ENCODE measurements at places on chromosomes 2 and 18.

DNA sequence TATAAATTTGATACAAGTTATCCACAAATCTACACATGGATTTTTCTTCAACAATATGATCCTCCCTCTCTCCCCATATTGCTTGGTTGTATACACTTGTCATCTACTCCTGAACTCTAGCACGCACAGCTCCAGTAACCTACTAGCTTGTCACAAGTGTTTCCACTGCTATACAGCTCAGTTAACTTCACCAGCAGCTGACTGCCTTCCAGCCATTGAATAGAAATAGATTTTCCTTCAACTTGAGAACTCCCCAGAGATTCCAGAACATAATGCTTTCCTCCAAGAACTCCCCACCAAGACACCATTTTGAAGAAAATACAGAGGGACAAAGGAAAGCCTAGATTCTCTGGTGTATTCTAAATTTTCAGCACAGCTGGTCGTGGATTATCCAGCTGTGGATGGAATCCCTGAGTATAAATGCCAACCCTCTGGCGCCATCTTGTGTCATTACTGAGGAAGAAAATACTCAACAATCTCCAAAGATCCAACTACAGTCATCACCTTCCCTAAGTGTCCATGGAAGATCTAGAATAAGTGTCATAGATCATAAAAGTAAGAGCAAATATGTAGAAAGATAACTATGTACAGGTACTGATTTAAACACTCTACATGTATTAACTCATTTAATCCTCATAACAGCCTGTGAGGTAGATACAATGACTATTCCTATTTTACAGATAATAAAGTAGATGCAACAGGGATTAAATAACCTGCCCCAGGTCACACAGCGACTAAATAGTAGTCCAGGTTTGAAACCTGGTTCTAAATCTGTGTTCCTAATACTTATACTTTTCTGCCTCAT lies 156.7 kb downstream of the ARHGAP28 start:
- no peak for DNase-seq

GRCh38 chr2:33496150-33496549 lies 19.7 kb downstream of the RASGRP3 start:
- DNase-seq = no peak

GRCh38 chr2:196284144-196284844 lies 112.9 kb upstream of the STK17B start:
- no peak for DNase-seq

DNA sequence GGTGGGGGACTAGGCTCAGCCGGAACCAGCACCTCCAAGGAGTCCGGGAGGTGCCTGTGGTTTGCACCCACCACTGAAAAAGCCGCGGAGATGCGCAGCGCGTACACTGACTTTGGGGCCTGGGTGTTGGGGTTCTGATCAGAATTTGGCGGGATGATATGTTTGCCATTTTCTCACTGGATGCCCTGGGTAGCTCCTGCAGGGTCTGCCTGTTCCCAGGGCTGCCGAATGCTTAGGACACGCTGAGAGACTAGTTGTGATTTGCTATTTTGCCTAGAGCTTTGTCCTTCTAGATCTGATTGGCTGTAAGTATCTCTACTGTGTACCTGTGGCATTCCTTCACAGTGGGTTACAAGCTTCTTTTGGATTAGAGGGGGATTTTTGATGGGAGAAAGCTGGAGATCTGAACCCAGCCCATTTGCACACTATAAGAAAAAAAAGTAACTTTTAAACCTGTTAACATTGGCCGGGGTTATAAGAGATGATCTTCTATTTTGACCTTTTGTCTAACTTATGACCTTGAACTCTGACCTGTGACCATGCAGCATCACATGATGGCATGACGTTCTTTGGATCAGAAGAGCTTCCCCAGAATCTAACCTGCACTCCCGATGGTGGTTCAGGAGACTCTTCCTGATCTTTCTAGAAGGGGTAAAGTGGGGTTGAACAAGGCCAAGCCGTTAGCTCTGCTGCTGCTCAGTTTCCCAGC lies 1.6 kb downstream of the KCNE4 start:
- DNase-seq = no peak

DNA sequence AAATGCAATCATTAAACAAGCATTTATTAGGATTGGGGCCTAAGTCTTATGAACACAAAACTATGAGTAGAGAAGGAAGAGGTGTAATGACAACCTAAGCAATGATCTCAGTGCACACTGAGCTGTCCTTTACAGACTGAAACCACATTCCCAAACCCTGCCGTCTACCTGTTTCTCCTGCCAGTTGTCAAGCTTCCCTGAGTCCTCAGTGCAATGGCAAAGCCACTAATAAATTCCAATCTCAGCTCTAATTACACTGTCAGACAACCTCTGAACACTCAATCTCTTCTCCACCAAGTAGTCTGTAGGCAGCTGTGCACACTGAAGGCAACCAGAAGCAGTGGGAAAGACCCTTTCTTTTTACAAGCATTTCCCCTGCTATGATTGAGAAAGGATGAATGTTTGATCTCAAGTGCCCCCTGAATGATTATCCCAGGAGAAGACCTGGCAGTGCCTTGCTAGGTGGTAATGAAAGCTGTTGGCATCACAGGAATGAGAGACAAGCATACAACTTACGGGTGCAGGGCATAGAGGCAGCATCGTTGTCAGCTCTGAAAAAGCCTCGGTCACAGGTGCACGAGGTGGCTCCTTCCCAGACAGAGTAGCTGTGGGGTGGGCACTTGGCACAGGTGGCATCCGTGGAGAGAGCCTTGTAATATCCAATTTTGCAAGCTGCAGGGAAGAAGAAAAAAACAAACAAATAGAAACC lies 71.4 kb downstream of the EPHA4 start:
- no peak for DNase-seq

Measured in CD4-positive, alpha-beta T cell treated with Interleukin-21 for 1 hour (primary cell).